ENCODE measurements at places on chromosomes 1 and 21.

- DNase-seq: no peak
Observed at GRCh38 chr1:50645139-50645538, 221.9 kb upstream of the DMRTA2 start.

GRCh38 chr21:34143685-34144182 lies 70.4 kb downstream of the MRPS6 start:
- no peak for DNase-seq

- DNase-seq: no peak
Observed at GRCh38 chr1:111930356-111930755, 59.1 kb downstream of the KCND3 start.

GRCh38 chr21:41497008-41497407 lies 10.9 kb downstream of the TMPRSS2 start:
- no peak for DNase-seq

DNA sequence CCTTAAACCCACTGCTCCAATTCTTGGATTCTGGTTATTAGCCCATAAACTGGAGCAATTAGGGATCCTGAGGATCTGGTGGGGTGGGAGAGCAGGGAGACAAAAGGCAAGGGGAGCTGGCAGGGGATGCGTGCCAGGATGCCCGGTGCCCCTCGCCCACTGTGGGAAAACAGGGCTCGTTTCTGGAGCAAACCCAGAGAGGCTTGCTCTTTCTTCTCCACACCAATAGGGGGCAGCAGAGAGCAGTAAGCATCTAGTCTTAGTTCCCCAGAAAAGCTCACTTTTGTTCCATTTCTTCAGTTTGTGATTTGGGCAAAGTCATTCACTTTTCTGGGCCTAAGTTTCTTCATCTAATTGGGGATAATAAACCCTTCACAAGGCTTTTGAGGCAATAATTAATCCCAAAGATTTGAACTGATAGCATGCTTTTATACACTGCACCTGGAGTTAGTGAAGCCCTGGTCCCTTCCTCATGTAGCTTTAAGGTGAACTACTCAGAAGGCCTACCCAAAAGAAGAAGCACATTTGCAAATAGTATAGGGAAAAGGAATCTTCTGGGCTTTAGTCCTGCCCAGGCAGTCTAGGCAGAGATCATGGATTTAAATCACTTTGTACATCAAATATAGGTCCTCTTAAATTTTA lies 160.6 kb upstream of the USP24 start:
- peak; percentile 39 for DNase-seq

- DNase-seq: no peak
Observed at GRCh38 chr1:87318056-87318650, 10.5 kb upstream of the LMO4 start.

GRCh38 chr1:173097001-173097400 lies 46.3 kb upstream of the TNFSF18 start:
- no peak for DNase-seq
